Ammon's horn (tissue), 1 donor: ENCODE measurements at places on chromosomes 7 and 10.

DNA sequence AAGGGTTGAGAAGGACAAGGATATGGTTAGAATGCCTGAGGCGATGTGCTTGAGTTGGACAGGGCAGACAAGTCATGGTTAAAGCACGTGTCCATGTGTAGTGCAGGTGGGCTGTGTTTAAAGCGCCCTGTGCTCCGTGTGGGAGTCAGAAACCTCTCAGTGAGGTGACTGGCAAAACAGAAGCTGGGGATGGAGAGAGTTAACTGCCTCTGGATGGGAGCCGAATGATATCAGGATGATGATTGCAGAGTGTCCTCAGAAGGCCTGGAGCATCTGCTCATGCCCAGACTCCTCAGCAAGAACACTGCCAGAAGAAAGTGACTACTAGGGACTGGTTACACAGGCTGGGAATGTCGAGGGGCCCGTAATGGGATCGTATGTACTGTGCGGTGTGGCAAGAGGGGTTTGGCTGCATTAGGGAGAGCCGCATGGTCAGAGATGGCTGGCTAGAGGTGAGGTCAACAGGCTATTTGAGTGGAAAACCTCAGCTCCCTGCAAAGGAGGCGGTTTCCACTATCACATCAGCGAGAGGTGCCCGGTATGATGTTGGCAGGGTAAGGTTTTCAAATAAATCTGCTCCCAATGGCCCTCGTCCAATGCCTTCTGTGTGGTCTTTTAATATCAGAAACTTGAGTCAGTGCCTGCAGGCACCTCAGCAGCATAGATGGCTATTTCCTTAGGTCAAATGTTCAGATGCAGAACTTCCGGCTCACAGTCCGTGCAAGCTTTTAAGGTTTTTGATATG is 26.1 kb upstream of the MRC1 start:
- DNase-seq: peak; percentile 29

GRCh38 chr7:4052130-4052529 is 630.0 kb upstream of the FOXK1 start:
- no peak for DNase-seq

- DNase-seq: peak; percentile 65
These were observed 181.8 kb upstream of the AGK start for GRCh38 chr7:141369422-141369821.

DNA sequence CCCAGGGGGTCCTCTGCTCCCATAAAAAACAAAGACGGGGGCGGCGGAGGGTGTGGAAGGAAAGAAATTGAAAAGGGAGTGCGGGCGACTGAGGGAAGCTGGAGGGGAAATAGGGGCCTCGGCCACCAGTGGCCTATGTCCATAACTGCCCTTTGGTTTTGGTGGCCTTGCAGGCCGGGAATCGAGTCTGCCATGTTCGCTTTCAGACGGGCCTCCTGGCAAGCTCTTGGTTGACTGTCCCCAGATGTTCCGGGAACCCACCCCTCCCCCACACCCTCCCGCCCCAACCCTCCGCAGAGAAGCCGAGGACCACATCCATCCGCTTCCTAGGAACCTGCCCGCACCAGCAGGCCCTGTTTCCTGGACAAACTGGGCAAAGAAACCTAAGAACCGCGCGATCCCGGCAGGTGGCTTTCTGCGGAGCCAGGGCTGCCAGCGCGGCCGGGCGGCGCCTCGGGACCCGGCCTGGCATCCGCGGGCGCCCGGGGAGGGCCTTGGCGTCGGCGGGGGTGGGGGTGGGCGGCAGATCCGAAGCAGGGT is 20.0 kb upstream of the GATA3 start:
- DNase-seq: no peak

- DNase-seq: no peak
These were observed 21.8 kb downstream of the IFT22 start for GRCh38 chr7:101299511-101300464.

- DNase-seq: no peak
These were observed 3.6 kb upstream of the CFAP43 start for GRCh38 chr10:104235801-104236200.

DNA sequence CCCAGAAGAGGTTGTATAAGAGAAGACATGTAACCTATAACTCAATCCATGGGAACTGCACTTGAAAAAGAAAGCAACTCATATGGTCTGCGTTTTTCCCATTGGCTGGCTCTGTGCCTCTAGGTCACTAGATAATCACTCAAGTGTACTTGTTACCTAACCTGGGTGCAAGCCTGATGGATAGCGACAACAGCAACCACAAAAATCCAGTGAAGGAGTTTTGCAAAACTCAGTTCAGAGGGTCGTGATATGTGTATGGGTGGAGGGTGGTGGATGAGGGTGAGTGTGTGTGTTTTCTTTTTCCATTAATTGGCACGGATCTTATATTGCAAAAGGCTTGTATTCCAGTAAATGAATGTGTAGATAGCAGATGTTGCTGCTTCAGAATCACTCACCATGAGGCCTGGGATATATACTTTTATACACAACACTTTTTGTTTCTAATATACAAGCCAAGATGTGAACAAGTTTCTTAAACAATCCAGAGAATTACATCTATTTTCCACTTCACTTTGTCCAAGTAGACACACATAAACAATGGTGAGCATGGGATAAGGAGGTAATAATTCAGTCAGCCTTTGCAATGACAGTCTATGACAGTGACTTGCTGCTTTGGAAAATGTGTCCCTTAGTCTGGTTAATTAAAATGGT is 286.9 kb upstream of the DKK1 start:
- no peak for DNase-seq

- DNase-seq: no peak
These were observed 130.9 kb downstream of the CHN2 start for GRCh38 chr7:29325476-29325875.

DNA sequence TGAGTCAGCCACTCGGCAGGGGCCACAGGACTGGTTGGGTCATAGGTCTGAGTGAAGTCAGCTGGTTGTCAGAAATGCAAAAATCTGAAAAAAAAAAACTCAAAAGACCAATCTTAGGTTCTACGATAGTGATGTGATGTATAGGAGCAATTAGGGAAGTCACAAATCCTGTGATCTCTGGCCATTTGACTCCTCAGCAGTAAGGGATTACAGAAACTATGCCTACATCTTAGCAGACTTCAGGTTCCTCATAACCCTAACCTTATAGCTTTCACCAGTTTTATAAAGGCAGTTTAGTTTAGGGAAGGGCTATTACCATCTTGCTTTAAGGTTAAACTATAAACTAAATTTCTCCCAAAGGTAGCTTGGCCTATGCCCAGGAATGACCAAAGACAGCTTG is 163.1 kb upstream of the HGF start:
- DNase-seq: no peak

GRCh38 chr7:47379629-47380324 is 202.1 kb downstream of the TNS3 start:
- DNase-seq: peak; percentile 45

DNA sequence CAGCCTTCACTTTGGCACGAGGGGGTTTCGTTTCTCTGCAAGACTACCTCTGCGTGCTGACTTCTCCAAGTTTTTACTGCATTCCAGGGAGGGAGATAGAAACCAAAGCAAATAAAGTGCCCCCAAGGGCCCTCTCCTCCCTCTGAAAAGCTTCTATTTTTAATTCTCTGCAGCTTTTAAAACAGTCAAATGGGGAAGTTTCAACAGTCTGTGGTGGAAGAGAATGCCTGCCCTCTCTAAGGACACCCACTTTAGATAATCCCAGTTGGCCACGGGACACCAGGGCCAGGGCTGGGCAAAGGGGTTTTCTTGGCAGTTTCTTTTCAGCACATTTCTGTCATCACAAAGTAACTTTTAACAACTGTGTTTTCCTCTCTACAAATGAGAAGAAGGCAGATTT is 386.7 kb upstream of the NPVF start:
- peak; percentile 35 for DNase-seq

DNA sequence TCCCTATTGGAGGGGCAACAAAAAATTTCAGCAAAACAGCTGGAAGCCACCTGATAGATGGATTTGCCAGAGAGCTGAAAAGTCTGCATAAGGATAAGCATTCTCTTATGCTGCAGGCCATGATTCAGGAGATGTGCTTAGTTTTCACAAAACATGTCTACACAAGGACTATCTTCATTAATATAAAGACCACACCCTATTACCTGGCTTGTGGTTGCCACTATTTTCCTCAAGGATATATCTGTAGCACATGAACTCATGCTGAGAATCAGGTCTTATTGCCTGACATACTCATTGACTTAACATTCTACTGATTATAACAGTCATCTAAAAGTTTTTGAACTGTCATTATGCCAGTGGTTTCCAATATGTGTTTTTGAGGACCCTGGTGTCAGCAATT is 7.1 kb upstream of the COL17A1 start:
- no peak for DNase-seq

- no peak for DNase-seq
These were observed 8.8 kb downstream of the ADAM8 start for GRCh38 chr10:133267829-133268228.

GRCh38 chr10:31197886-31198285 is 121.1 kb upstream of the ZEB1 start:
- no peak for DNase-seq

- no peak for DNase-seq
These were observed 96.4 kb upstream of the PCGF5 start for GRCh38 chr10:91124016-91124415.

GRCh38 chr7:155181768-155182167 is 111.6 kb downstream of the HTR5A start:
- DNase-seq: no peak
